ENCODE measurements at places on chromosomes 1 and 21.

DNA sequence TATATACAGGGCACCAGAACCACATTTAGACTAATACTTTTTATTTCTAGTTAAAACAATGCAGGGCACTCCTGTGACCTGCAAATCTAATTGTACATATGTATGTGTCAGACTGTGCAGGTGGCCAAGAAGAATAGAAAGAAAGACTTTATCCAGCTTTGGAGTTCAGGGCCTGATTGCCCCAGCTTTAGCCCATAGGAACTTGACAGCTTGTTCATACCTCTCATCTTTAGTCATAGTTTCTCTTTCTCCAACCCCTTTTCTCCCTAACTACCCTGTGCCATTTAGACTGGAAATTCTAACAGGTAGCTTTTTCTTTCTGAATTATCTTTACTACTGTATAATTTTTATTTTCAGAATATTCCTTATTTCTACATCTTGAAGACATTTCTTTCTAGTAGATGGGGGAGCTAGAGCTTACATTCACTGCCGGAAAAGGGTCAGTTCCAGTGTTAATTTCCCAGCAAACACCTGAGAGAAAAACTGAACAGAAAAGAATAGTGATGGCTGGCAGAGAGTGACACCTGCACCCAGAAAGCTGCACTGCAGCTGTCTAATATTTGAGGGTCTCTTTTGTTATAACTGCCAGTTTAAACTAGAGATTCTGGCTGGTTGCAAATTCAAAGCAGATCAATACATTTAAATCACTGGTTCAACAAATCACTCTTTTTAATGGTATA, 8.4 kb downstream of the YBX1 start:
- DNase-seq = no peak

- DNase-seq = no peak
Measured at GRCh38 chr21:18549214-18549905, 145.8 kb upstream of the TMPRSS15 start.

DNA sequence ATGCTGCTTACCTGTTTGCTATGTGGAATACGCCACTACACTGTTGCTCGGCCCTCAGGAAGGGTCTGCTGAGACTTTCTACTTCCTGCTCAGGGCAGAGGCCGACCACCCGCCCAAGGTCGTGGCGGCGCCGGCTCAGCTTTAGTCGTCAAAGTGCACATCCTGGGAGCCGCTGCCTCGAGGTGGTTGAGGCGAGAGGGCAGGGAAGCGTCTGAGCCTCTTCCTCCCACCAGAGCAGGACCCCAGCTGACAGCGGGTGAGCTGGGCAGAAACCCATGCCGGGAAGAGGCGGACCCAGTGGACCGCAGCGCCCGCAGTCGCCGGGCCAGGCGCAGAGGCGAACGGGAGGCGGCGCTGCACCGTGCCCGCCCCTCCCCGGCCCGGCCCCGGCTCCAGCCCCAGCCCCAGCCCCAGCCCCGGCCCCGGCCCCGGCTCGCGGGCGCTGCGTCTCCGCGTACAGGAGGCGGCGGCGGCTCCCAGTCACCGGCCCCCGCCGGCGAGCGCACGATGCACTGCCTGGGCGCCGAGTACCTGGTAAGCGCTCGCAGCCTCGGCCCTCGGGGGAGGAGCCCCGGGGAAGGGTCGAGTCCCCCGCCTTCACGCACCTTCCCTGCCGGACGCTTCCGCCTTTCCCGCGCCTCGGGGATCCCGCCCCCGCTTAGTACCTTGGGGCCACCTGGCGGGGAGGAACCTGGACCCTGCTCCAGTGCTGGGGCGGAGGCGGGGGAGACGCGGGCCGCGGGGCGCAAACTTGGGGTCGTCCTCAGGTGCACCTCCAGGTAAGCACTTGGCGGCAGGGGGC, at the start of gene SLC44A3:
SLC44A3 (plus strand) TSS at position 413 of the 802 bp plus-strand sequence; CDS start at position 508, 95 bp downstream.
- DNase-seq = no peak

- no peak for DNase-seq
Measured at GRCh38 chr1:22024485-22025367, 23.3 kb downstream of the CELA3A start.

DNA sequence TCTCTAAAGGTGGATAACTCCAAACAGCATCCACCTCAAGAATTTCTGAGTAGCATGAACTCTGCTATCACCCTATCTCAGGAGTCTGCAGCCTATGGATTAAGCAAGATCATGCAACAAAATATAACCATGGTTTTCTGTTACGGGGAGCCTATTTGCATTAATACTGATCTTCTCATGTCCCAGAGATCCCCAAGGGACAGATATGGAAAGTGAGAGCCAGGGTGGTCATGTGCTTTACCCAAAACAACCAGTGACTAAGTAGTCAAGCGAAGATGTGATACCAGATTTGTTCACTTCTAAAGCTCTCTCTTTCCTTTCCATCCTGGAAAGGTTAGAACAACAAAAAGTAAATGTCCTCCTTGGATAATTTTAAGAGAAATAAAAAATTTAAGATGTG, 125.1 kb downstream of the PRRX1 start:
- no peak for DNase-seq

DNA sequence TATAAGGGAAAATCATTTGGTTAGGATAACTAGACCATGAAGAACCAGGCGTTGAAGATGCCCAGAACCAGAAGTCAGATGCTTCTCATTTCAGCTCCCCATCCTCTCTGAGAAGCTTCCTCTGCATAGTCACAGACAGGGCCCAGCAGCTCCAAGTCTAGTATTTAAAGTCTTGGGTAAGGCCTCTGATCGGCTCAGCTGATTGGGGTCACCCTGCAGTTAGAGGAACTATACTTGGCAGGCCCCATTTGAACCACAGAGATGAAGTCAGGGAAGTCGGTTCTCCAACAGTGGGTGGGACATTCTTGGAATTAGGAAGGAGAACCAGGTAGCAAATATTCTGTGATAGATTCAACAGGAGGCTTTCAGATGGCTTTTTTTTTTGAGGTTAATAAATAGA, 48.3 kb downstream of the SLC22A15 start:
- DNase-seq = no peak

DNA sequence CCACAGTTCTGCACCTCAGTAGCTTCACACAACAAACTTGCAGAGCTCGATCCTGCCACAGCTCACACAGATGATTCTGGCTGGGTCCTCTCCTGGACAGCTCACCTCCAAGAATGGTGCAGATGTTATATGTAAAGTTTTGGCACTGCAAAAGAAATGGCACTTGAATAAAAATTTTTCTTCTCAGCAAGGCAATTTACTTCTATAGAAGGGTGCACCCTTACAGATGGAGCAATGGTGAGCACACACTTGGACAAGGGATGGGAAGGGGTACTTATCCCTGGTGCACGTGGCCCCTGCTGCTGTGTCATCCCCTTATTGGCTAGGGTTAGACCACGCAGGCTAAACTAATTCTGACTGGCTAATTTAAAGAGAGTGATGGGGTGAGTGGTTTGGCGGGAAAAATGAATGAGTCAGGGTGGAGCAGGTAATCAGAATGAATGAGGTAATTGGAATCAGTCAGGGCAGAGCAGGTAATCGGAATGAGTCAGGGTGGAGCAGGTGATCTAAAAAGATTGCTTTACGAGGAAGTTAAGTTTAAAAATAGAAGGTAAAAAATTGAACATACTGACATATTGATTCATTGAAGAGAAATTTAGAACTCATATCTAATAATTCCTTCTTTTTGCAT, 12.0 kb upstream of the AADACL3 start:
- DNase-seq = no peak

DNA sequence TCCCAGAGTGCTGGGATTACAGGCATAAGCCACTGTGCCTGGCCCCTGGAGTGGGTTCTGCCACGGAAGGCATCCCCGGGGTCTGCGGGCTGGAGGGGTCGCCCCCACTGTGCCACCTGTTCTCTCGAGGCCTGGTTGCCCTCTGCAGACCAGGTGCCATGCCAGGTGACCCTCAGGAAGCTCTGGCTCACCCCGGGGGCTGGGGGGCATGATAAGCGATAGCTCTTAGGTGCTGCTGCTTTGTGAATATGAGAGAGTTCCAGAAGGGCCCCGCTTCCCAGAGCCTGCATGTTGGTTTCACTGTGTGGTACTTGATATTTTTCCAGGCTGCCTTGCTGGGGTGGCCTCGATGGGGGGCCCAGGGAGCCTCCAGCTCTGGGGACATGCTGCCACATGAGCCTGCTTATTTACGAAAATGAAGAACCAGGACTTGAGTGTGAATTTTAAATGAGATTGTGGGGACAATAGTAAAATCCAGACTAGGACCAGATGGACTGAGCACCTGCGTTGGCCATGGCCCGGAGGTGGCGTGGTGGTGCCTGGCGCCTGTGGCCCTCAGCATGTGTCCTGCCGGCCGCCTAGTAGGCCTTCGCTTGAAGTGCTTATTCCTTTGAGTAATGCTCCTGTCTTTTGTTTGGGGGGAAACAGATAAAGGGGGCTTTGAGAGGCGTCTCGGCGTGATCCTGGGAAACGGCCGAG, 7.3 kb downstream of the SKI start:
- DNase-seq = no peak

- no peak for DNase-seq
Measured at GRCh38 chr1:245041058-245041698, 113.6 kb upstream of the KIF26B start.

DNA sequence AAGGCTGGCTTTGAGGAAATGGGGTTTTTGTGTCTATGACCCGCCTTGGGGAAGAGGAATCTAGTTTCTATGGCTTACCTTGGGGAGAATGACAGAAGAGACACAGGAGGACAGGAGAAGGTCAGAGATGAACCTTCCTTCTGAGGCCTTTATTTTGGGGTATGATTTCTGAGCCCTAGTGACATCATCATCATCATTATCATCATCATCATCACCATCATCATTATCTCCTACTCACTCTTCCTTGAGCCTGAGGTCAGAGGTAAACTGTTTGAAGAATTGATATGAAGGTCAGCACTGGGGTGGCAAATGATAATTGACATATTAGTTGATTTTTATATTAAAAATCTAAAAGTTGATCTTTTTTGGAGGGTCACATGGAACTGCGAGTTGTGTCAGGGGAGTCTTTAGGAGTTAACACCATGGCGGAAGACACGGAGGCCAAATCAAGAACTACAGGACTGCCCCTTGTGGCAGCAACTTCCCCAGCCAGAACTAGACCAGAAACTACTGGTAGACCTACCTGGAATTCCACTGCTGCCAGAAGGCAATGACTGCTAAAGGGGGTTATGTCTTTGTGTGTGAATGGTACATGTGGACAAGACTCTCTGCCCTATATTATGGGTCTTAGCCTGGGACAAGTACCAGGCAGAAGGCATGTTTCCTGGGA, 49.8 kb upstream of the WLS start:
- DNase-seq = no peak

DNA sequence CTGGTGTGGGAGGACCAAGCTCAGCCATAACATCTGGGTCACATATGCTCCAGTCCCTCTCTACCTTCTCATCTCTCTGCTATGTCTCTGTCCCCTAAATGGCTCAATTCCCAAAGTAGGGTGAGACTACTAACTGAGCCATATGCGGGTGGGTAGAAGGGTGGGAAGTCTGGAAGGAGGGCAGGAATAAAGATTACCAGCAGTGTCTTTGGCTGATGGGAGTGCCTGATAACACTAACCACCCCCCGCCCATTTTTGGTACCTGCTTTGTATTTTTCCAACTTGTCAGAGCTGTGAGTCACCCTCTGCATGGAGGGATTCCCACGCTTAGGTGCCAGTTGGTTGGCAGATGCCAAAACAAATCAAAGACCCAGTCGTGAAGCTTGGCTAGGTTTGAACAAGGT, 14.9 kb upstream of the SSBP3 start:
- no peak for DNase-seq

DNA sequence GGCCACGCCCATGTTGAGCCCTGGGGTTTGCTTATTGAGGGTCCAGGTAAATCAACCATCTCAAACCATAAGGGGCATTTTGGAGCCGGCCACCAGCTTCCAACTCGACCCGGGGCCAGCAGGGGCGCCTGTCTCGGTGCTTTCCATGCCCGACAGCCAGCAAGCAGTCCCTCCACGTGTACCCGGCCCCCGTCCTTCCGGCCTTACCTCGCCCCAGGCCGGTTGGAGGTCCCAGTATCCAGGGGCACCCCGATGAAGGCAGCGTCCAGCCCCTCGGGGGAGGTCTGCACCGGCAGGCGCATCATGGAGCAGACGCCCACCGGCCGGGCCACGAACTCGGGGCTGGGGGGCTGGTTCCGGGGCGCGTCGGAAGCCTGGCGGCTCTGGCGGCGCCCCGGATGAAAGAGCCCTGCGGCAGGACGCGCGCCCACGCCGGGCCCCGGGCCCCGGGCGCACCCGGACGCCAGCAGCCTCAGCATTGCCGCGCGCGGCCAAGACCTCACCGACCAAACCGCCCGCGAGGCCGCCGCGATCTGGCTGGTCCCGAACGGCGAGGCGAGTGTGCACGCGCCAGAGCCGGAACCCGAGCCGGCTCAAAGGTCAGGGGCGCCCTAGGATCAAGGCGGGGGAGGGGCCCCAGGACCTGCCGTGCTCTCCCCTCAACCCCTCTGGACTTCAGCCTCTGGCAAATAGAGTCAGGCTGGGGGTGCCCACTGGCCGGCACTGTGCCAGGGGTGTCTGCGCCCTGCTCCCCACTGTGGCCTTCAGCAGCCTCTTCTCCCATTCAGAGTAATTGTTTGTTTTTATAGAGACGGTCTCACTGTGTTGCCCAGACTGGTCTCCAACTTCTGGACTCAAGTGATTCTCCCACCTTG, at the start of gene AGMAT:
AGMAT (minus strand) TSS at position 563 of the 875 bp plus-strand sequence; CDS start at position 479, 84 bp downstream.
- no peak for DNase-seq

GRCh38 chr1:96487971-96488370, 233.6 kb upstream of the PTBP2 start:
- no peak for DNase-seq

- no peak for DNase-seq
Measured at GRCh38 chr1:76950306-76950705, 83.0 kb downstream of the ST6GALNAC5 start.

GRCh38 chr1:43048601-43049011, 89.9 kb upstream of the SLC2A1 start:
- DNase-seq = no peak

GRCh38 chr1:7068552-7068951, 283.3 kb downstream of the CAMTA1 start:
- DNase-seq = no peak

DNA sequence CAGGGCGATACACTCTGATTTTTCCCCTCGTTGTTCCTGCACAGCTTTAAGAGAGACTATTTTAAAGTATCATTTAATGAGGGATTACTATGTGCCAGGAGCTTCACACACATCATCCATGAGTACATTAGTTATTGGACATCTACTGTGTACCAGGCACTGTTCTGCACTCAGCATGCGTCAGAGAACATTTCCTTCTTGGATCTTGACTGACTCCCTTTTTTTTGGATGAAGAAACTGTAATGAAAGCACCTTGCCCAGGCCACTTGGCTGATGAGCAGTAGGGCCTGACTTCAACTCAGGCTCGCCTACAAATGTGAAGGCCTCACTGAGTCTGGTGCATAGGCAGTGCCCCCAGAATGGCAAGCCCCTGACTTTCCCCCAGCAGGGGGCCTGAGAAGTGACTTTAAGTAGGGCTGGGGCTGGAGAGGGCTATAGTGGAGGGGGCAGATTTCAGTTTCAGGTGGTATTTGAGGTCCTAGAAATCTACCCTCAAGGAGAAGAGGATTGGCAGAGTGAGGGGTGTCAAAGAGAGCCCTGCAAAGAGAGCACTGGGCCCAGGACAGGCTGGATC, 50.0 kb downstream of the PTPRU start:
- DNase-seq = no peak

Data from AG09319 (cell line).